K562 (cell line): ENCODE measurements at places on chromosomes 13 and 19. TPM values are rescaled to one million over a fixed set of nuclear protein-coding genes. Genes with fewer than 3 reads are reported as not detected.
A peak's percentile ranks its signal among the peaks of the same experiment; 100 is the strongest.

DNA sequence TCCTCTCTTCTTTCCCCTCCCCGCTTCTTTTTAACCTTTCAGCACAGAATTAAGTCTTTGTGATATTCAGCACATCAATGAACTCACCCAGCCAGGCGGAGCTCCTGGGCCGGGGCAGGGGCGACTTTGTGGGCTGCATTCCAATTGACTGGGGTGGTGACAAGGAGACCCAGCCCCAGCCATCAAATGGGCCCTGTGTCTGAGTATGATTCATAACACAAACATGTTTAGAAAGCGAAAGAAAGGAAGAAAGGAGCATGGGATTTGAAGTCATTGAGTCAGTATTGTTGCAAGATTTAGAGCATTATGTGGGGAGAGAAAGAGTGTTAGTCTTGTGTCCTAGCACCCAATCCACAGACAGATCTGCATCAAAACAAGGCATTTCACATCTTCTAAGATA lies 185.3 kb downstream of the LHFPL6 start:
- no peaks in the 10 kb centered on the region for H3K4me1 ChIP-seq
- H3K36me3 ChIP-seq, result no peaks in the 10 kb centered on the region
- no peak overlapping the region for H3K27ac ChIP-seq
- H3K27me3 ChIP-seq, result no peaks in the 10 kb centered on the region
- no peak for DNase-seq

GRCh38 chr19:35733180-35734125 lies 8.8 kb downstream of the IGFLR1 start:
- H3K4me3 ChIP-seq, result no peak overlapping the region
- H3K27ac ChIP-seq, result no peak overlapping the region
- H3K36me3 ChIP-seq, result peaks cover 97% of the 10 kb centered on the region; the same call in 2 of the 3 replicates
- no peaks in the 10 kb centered on the region for H3K27me3 ChIP-seq
- DNase-seq, result no peak

DNA sequence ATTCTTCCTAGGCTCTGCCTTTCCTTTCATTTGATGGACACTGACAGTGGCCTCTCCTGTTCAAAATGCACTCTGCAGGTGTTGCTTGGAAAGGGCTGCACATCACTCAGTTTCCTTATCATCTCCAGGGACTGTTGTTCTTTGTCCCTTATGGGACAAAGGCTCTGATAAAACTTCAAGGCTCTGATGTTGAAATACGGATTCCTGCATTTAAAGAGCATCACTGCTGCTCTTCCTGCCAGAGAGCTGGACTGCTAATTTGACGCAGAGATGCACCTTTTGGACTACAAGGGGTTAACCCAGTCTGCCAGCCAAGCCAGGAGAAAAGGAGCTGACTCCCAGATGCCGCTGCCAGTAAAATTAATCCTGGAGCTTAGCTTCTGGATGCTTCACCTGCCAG lies 952.1 kb downstream of the DIAPH3 start:
- H3K27me3 ChIP-seq, result no peaks in the 10 kb centered on the region
- no peak overlapping the region for H3K27ac ChIP-seq
- H3K36me3 ChIP-seq, result no peaks in the 10 kb centered on the region
- H3K4me1 ChIP-seq, result no peaks in the 10 kb centered on the region
- H3K4me3 ChIP-seq, result no peak overlapping the region
- no peak for DNase-seq

DNA sequence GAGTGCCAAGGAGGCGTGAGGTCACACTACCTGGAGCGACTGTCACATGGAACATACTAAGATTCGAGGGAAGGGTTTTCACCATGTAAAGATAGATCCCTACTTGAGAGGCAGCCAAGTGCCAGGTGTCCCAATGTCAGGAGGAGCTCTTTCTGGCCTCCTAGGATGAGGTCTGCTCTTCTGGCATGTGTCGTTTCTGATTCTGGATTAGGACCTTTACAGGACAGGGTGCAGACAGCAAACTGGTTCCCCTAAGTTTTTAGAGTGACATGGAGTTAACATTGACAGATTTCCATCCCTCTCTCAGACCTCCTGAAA lies 75.3 kb downstream of the ZNF536 start:
- H3K27me3 ChIP-seq, result peaks cover 54% of the 10 kb centered on the region
- DNase-seq, result no peak

DNA sequence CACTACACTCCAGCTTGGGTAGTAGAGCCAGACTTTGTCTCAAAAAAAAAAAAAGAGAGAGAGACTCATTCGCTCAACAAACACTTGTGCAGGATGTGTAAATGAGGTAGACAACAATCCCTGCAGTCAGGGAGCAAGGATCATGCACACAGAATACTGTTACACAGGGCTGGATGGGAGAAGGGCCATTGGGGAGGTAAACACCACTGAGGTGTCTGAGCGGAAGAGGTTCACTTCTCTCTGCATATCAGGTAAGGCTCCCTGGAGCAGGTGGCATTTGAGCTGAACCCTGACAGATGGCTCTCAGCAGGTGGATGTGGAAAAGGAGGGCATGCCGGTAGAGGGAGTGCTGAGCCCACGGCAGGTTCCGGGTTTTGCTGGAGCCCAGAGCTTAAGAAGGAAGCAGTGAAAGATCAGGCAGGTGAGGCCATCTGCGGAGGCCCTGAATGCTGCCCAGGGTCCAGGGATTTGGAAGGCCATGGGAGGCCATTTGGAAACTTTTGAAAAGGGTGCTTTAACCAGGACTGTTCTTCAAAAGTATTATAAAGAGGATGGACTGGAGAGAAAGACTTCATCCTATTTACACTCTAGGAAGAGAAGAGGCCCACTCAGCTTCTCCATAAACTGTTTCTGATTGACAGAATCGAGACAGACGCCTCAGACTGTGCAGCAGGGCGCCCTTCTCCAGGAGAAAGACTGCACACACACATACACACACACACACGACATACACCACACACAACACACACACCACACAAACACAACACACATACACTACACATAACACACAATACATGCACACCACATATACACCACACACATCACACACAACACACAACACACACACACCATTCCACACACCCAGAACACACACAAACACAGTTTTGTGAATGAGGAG lies 199.4 kb downstream of the USP12 start:
- no peaks in the 10 kb centered on the region for H3K27me3 ChIP-seq
- no peak overlapping the region for H3K4me3 ChIP-seq
- H3K27ac ChIP-seq, result no peak overlapping the region
- peak; percentile 24 for DNase-seq

GRCh38 chr13:66214467-66214866 lies 1015.7 kb downstream of the PCDH9 start:
- H3K4me1 ChIP-seq, result no peaks in the 10 kb centered on the region
- DNase-seq, result no peak
- H3K4me3 ChIP-seq, result no peak overlapping the region
- H3K27me3 ChIP-seq, result no peaks in the 10 kb centered on the region

DNA sequence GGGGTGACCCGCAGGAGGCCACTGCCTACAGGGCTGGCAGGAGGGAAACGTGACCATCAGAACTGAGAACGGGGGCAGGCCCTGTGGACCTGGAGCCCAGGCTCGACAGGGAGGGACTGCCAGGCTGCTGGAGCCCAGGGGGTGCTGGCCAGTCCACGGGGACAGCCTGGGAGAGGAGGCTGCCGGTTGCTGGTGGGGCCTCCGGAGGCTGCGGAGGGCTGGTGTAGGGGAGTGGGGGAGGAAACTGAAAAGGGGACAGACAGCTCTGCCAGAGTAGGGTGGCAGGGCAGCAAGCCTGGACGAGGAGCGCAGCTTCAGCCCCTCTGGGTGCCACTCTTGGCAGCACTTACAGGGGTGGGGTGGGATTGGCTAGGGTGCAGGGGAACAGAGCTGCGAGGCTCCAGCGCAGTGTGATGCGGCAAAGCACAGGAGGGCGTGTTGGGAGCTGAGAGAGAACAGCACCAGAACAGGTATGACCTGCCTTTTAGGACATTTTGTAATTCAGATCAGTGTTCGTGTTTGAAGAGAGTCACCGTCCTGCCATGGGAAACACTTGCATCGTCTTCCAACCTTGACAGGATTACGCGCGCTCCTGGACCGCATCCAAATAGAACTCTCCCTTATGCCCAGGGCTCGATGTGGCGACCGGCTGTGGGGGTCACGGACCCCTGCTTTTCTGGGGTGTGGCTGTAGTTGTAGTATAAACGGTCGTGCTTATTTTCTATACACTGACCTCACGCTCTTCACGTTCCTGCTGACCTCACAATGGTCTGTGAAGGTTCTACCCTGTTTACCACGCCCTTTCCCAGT lies 19.9 kb upstream of the ARHGEF7 start:
- DNase-seq, result no peak
- no peaks in the 10 kb centered on the region for H3K36me3 ChIP-seq
- H3K27me3 ChIP-seq, result peaks cover 27% of the 10 kb centered on the region; the same call in 2 of the 3 replicates
- H3K4me3 ChIP-seq, result no peak overlapping the region
- H3K27ac ChIP-seq, result no peak overlapping the region

GRCh38 chr13:50080911-50081678 lies 65.9 kb downstream of the KCNRG start:
- no peaks in the 10 kb centered on the region for H3K27me3 ChIP-seq
- peak overlapping the region; percentile 98 for H3K27ac ChIP-seq
- DNase-seq, result peak; percentile 60
- H3K36me3 ChIP-seq, result peaks cover 5% of the 10 kb centered on the region; the same call in 1 of the 3 replicates
- peaks cover 5% of the 10 kb centered on the region; the same call in 1 of the 2 replicates for H3K4me1 ChIP-seq
- peak overlapping the region; percentile 69 for H3K4me3 ChIP-seq

- peaks cover 41% of the 10 kb centered on the region; the same call in 2 of the 3 replicates for H3K36me3 ChIP-seq
- DNase-seq, result peak; percentile 99
- H3K27me3 ChIP-seq, result no peaks in the 10 kb centered on the region
- peak within 1 kb of the TSS; percentile 85 for H3K4me3 ChIP-seq
These were observed at the start of gene NR1H2 for GRCh38 chr19:50376166-50377050. TSS of gene NR1H2 (plus strand) at chr19:50376457. CDS start at chr19:50377606, 1,149 bp downstream.

DNA sequence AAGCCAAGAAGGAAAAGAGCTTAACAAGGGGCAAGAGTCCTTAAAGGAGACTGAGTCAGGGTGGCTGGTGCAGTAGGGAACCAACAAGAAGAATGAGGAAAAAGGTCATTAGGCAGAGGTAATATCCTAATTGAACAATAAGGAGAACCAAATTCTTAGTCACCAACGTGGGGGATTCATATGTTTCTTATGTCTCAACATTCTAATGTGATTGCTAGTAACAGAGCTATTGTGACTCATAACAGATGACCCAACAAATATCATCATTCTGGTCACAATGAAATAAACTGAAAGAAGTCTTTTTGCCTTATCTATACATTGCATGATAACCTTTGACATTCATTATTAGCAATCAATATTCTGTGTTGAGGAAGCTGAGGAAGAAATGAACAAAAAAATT lies 101.6 kb downstream of the RAP2A start:
- no peaks in the 10 kb centered on the region for H3K27me3 ChIP-seq
- H3K36me3 ChIP-seq, result no peaks in the 10 kb centered on the region
- no peak overlapping the region for H3K27ac ChIP-seq
- no peak for DNase-seq

DNA sequence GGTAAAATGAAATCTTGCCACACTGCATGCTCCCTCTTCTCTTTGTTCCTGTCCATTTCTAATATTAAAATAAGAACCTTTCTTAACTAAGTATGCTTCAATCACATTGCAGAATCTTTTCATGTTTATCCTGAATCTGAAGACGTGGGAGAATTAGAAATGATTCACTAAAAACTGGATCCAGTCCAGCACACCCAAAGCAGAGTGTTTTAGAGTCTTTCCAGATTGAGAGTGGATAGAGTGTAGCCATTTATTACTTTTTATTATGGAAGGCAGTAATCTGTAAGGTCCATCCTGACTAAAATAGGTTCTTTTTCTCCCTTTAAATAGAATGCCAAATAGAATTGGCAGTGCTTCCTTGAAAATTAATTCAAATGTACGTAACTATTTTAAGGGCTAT lies 453.5 kb downstream of the TDRD3 start:
- no peak for DNase-seq
- no peaks in the 10 kb centered on the region for H3K27me3 ChIP-seq
- no peak overlapping the region for H3K27ac ChIP-seq
- H3K36me3 ChIP-seq, result no peaks in the 10 kb centered on the region

DNA sequence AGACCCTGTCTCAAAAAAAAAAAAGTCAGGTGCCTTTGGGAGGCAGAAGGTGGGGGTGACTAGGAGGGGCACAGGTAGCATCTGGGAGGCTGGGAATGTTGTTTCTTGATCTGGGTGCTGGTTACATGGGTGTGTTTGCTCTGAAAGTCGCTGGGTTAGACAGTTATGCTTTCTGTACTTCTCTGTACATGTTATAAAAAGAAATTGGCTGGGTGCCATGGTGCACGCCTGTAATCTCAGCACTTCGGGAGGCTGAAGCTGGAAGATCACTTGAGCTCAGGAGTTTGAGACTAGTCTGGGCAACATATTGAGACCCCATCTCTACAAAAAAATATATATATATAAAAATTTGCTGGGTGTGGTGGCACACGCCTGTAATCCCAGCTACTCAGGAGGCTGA lies 15.1 kb downstream of the NOSIP start:
- H3K4me3 ChIP-seq, result no peak overlapping the region
- H3K27me3 ChIP-seq, result no peaks in the 10 kb centered on the region
- DNase-seq, result no peak
- H3K36me3 ChIP-seq, result peaks cover 28% of the 10 kb centered on the region

GRCh38 chr13:81017513-81018152 lies 676.7 kb upstream of the SPRY2 start:
- peak; percentile 11 for DNase-seq
- no peaks in the 10 kb centered on the region for H3K27me3 ChIP-seq
- H3K27ac ChIP-seq, result no peak overlapping the region
- no peak overlapping the region for H3K4me3 ChIP-seq
- H3K4me1 ChIP-seq, result no peaks in the 10 kb centered on the region

GRCh38 chr19:4374498-4375163 lies 25.7 kb downstream of the SH3GL1 start:
- H3K4me1 ChIP-seq, result peaks cover 88% of the 10 kb centered on the region
- H3K36me3 ChIP-seq, result peaks cover 57% of the 10 kb centered on the region; the same call in 2 of the 3 replicates
- peak overlapping the region; percentile 14; the same call in 1 of the 2 replicates for H3K4me3 ChIP-seq
- peak overlapping the region; percentile 99 for H3K27ac ChIP-seq

- no peaks in the 10 kb centered on the region for H3K27me3 ChIP-seq
- DNase-seq, result no peak
- H3K4me3 ChIP-seq, result no peak overlapping the region
- H3K36me3 ChIP-seq, result no peaks in the 10 kb centered on the region
These were observed 23.1 kb upstream of the INTS6 start for GRCh38 chr13:51475727-51476501.

- no peak overlapping the region for H3K4me3 ChIP-seq
- no peak overlapping the region for H3K27ac ChIP-seq
- peaks cover 2% of the 10 kb centered on the region; the same call in 2 of the 3 replicates for H3K4me1 ChIP-seq
- no peak for DNase-seq
- H3K27me3 ChIP-seq, result no peaks in the 10 kb centered on the region
These were observed 131.5 kb downstream of the IER2 start for GRCh38 chr19:13281567-13282291.

DNA sequence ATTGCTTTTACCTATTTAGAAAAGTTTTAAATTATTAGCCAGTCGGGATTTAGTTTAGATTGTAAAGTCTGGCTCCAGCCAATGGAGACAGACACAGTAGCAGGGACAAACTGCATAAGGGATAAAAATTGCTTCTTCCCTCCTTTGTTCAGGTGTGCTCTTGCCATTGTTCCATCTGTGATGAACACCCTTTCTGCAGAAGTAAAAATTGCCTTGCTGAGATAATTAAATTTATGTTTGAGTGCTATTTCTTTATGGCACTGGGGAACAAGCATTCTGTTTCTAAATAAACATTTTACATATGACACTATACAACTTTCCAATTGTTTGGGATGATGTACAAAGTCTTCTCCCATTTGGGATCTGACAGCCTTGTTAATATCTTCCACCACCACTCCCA lies 18.0 kb downstream of the OR7C2 start:
- no peak overlapping the region for H3K4me3 ChIP-seq
- no peaks in the 10 kb centered on the region; the same call in 2 of the 3 replicates for H3K27me3 ChIP-seq
- H3K36me3 ChIP-seq, result no peaks in the 10 kb centered on the region
- no peak overlapping the region for H3K27ac ChIP-seq
- peaks cover 3% of the 10 kb centered on the region for H3K4me1 ChIP-seq

SIGLEC8 gene
- total RNA-seq, result 0.44 and 0.49 TPM in 2 replicates

PGLYRP2 gene
- total RNA-seq, result not detected in 2 replicates
